ENCODE measurements at places on chromosomes 11 and 22.

GRCh38 chr11:31442086-31442485 lies 67.3 kb downstream of the IMMP1L start:
- DNase-seq, result no peak

- DNase-seq, result no peak
These were observed 13.1 kb upstream of the TCF20 start for GRCh38 chr22:42283278-42284201.

- DNase-seq, result no peak
These were observed 2.1 kb downstream of the MED15 start for GRCh38 chr22:20509344-20510047.

DNA sequence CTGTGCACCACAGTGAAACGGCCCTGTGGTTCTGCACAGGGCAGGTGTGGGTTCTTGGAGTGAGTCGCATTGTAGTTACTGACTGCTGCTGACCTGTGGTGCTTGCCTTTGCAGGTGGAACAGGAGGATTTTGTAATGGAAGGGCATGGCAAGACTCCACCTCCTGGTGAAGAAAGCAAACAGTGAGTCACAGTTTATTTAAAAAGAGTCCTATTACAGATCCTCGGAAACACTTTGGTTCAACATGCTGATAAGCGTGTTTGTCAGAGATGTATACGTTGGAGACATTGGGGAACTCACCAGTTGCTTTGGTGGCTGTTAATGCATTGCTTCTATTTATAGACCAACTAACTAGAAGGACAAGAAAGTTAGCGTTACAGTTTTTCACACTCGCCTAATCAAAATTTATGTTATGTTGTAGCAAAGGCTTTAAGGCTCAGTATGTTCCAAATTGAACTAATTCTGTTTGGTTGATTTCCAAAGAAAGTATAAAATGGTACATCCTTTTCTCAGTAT lies 21.7 kb upstream of the TNRC6B start:
- DNase-seq, result no peak

DNA sequence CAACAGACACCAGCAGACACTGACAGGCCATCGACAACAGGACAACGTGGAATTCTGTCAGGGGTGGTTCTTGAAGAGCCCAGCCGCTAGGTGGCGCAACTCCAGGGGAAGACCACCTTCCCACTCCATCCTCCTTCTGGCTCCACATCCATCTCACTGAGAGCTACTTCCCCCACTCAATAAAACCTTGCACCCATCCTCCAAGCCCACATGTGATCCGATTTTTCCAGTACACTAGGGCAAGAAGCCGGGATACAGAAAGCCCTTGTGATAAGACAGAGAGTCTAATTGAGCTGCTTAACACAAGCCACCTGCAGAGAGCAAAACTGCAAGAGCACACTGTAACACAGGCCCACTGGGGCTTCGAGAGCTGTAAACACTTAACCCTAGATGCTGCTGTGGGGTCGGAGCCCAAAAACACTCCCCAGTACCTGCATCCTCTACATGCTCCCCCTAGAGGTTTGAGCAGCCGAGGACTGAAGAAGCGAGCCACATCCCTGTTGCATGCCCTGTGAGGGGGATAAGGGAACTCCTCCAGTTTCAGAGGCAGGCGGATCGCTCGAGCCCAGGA lies 11.5 kb upstream of the RAB39A start:
- no peak for DNase-seq

- DNase-seq, result no peak
These were observed 12.0 kb downstream of the OR8A1 start for GRCh38 chr11:124581817-124582216.

DNA sequence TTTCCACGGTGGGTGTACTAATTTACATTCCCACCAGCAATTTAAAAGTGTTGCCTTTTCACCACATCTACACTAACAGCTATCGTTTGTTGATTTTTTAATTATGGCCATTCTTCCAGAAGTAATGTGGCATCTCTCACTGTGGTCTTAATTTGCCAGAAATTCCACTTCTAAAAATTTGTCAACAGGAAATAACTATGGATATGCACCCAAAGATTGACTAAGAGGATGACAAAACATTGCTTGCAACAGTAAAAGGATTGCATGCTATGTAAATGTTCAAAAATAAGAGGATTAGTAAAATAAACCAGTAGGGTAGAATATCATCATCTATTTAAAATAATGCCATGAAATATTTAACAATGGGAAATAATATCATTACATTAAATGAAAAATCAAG lies 219.5 kb downstream of the DCDC1 start:
- DNase-seq, result no peak

- peak; percentile 57 for DNase-seq
These were observed 15.0 kb downstream of the RHOD start for GRCh38 chr11:67071420-67072284.

- DNase-seq, result no peak
These were observed 54.1 kb downstream of the LDLRAD3 start for GRCh38 chr11:35997902-35998520.

DNA sequence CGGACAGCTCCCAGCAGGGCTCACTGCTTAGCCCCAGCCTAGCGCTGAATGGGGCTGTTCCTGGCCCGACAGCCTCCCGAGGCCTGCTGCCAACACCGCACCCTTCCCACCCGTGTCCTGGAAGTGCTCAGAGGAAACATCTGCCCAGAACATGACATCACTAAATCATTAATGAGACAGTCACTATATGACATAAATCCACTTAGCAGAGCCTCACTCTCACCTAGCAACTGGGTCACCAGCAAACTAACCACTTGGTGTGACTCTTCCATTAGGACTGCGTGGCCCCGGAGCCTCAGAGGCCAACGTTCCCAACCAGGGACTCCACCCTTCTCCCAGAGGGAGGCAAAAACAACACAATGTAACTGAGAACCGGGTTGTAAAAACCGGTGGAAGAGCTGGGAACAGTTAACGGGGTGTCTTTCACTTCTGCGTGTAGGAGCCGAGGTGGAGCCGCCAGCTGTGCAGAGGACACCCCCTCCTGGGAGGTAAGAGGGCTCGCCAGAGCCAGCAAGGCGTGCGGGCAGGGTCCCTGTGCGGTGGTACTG lies 21.4 kb upstream of the PACSIN2 start:
- no peak for DNase-seq

DNA sequence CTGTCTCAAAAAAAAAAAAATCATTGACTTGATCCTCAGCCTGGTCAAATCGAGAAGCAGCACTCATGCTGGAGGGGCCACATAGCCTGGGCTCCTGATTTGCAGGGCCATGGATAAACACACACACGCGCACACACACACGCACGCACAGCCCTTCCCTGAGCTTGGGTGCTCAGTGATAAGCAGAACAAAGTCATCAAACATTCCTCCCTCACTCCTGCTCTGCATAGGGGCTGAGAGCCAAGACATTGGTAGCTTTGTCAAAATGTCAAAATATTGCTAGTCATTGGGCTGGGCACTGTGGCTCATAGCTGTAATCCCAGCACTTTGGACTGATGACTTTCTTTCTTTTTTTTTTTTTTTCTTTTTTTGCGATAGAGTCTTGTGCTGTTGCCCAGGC lies 34.0 kb upstream of the A4GALT start:
- DNase-seq, result no peak

DNA sequence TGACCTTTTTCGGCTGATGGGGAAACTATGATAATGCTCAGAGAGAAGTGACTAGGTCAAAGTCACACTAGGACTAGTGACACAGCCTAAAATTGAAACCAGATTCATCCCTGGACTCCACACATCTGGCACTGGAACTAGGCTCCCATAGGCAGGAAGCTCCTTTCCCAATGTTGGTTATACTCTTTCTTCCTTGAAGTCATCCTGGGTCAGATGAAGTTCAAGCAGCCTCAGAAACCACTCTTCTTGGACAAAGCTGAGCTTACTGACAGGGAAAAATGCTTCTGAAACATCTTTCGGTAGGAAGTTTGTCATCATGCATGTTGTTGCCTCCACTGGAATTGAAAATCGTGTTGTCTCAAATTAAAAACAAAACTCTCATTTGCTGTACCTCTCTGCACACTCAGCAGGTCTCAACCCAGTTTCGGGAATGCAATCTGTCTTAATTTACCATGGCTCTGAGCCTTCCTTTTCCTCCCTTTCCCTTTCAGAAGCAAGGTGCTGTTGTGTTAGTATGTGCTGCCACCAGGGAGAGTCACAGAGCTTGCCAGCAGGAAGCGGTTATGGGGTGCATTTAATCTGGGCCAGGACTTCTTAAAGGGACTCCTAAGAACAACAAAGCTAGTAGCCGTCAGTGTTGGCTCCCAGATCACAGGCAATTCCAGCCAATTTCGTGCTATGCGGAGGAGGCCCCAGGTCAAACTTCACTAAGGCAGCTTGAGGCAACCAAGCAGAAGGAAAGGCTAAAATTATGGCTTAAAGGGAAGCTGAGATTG lies 384.8 kb downstream of the TENM4 start:
- DNase-seq, result no peak

GRCh38 chr22:49524362-49524761 lies 303.3 kb downstream of the BRD1 start:
- no peak for DNase-seq

DNA sequence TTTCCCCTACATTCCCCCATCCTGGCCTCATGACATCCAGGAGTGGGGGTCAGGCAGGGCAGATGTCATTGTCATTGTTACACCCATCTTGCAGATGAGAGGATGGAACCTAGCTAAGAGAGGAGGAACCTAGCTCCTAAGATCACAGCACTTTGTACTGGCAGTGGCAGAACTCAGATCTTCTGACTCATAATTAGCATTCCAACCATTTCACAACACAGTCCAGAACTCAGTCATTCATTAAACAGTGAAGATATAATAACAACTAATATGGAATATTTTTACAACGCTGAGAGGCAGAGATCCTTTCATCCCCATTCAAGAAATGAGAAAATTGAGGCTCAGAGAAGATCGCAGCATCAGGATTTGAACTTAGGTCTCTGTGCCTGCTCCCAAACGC lies 127.8 kb downstream of the CHST1 start:
- no peak for DNase-seq

GRCh38 chr11:83736684-83737083 lies 450.5 kb upstream of the CCDC90B start:
- no peak for DNase-seq

GRCh38 chr22:24465566-24465965 lies 29.6 kb upstream of the UPB1 start:
- no peak for DNase-seq

- DNase-seq, result no peak
These were observed 30.4 kb upstream of the CREB3L1 start for GRCh38 chr11:46247090-46247489.

- no peak for DNase-seq
These were observed 183.0 kb downstream of the CEP164 start for GRCh38 chr11:117510646-117511045.

DNA sequence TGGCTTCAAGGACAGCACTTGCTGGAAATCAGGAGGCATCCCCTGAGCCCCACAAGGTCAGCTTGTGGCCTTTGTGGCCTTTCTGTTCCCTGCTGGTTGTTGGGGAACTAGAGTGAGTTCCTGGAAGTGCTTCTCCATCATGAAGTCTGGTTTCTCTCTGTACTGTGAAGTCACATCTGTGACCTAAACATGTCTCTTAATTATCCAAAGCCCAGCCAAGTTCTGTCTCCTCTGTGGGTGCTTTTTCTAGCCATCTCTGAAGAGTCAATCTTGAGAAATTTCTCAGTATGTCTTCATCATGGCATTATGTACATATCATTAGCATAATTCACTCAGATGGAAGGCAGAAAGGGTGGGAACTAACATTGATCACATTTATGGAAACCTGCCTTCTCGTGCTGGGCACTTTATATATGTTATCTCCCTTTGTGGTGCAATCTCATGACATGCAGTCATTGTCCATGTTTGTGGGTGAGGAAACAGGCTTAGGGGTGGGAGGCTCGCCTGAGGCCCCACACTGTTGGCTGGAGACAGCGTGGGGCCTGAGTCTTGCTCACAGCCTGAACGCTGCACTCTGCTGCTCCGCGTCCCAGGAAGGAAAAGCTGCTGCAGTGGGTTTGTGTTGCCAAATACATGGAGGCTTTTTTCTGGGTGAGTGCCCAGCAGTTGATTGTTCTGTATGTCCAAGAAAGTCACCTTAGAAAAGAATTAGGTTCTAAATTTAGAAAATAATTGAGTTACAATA lies 24.6 kb downstream of the IGHMBP2 start:
- no peak for DNase-seq

All from effector CD8-positive, alpha-beta T cell (primary cell).